ENCODE measurements at places on chromosomes 6 and 20.

DNA sequence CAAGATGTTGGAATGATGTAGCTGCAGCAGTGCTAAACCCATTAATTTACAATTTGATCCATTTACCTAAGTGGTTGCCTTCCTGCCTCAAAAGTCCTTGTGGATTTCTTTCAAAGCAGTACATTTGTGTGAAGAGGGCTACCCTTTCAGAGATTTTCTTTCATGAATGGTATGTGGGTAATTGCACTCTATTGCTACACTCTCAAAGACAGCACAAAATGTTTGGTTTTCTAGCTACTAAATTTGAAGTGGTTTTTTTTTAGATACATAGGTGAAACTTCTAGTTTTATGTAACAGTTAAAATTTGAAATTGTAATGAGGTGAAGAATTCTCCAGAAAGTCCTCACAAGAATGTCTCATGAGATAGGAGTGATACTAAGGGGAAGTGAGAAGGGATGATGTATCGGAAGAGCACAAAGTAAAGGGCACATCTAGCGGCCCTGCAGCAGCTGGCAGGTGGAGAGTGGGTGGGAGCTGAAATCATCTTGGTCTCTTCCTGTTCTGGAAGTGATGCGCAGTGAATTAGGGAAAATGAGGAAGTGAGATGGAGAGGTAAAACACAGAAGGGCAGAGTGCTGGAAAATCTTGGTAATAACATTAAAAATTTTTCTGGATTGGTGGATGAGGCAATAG is 236.8 kb upstream of the MAN1A1 start:
- DNase-seq, result no peak

DNA sequence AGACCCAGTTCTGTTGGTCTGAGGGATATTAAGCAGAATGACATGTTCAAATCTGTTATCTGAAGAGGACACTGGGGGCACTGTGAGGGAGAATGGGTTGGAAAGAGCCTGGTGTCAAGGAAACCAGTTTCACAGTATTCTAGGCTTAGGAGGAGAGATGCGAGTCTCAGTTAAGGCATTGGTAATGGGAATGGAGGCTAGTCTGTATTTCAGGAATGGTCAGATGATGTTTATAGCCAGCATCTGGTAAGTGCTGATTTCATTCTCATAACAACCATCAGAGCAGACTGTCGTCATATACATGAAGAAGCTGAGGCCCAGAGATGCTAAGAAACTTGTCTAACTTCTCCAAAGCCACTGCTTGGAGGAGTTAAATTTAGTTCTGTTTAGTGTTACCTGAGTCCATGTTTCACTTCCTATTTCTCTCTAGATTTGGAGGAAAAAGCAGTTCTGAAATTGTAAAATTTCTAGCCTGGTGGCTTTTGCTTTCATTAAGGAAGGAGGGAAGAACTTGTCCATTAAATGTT is 242.0 kb downstream of the ARID1B start:
- DNase-seq, result no peak

- peak; percentile 80 for DNase-seq
Observed at GRCh38 chr6:81753711-81754577, 1.5 kb upstream of the TENT5A start.

GRCh38 chr20:24782801-24783630 is 166.1 kb upstream of the CST7 start:
- DNase-seq, result no peak

GRCh38 chr6:13614126-13614925 is 809 bp upstream of the NOL7 start:
- no peak for DNase-seq
